Thoracic aorta (tissue), 2 donors: ENCODE measurements at places on chromosomes 12 and 14.

GRCh38 chr12:106226884-106227640 lies 20.8 kb downstream of the CKAP4 start:
- H3K27ac ChIP-seq = no peak overlapping the region
- H3K36me3 ChIP-seq = no peaks in the 10 kb centered on the region
- peaks cover 12% of the 10 kb centered on the region for H3K4me1 ChIP-seq
- H3K4me3 ChIP-seq = no peak overlapping the region

DNA sequence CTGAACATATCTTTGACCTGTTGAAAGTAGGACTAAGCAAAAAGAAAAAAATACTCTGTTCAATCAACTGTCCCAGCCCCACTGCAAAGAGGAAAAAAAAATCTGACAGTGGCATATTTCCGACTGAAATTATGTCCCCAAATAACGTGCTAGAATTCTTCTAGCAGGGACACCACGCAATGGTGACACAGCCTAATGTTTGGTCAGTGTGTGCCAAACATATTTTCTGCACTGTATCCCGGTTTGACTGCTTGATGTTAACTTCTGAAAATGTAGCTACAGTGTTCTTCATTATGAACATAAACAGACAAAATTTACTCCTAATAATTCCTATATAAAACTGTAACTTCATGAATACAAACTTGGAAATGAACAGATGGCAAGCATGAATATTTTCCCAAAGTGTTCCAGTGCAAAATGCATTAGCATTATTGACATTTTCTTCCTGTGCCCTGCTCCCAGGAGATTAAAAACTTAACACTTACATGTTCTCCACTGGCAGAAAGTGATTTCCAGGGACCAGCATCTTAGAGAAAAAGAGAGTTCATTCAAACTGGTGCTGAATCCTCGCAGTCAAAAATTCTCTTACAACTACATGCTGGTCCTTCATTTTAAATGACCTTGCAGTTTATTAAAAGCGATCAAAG lies 72.4 kb upstream of the SYT1 start:
- no peaks in the 10 kb centered on the region for H3K4me1 ChIP-seq
- no peak overlapping the region for H3K27ac ChIP-seq
- no peak for DNase-seq
- H3K27me3 ChIP-seq = no peaks in the 10 kb centered on the region

- H3K36me3 ChIP-seq = no peaks in the 10 kb centered on the region
- no peak for DNase-seq
- no peaks in the 10 kb centered on the region for H3K27me3 ChIP-seq
- no peak overlapping the region for H3K4me3 ChIP-seq
These were observed 7.8 kb upstream of the PLXNC1 start for GRCh38 chr12:94140556-94140955.

GRCh38 chr14:34023824-34024767 lies 73.2 kb upstream of the EGLN3 start:
- H3K27ac ChIP-seq = no peak overlapping the region
- DNase-seq = no peak
- no peaks in the 10 kb centered on the region for H3K27me3 ChIP-seq
- H3K36me3 ChIP-seq = no peaks in the 10 kb centered on the region

DNA sequence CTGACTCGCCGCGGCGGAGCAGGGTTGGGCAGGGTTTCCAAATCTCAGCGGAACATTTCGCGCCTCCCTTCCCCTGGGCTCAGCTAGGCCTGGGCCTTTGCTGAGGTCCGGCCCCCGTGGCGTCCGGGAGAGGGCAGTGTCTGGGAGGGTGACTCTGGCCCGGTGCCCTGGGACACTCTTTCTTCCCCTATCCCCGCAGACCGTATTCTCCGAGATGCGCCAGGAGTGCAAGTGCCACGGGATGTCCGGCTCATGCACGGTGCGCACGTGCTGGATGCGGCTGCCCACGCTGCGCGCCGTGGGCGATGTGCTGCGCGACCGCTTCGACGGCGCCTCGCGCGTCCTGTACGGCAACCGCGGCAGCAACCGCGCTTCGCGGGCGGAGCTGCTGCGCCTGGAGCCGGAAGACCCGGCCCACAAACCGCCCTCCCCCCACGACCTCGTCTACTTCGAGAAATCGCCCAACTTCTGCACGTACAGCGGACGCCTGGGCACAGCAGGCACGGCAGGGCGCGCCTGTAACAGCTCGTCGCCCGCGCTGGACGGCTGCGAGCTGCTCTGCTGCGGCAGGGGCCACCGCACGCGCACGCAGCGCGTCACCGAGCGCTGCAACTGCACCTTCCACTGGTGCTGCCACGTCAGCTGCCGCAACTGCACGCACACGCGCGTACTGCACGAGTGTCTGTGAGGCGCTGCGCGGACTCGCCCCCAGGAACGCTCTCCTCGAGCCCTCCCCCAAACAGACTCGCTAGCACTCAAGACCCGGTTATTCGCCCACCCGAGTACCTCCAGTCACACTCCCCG lies 3.0 kb downstream of the WNT1 start:
- no peak overlapping the region for H3K27ac ChIP-seq
- H3K4me1 ChIP-seq = peaks cover 55% of the 10 kb centered on the region
- peaks cover 15% of the 10 kb centered on the region for H3K27me3 ChIP-seq
- peak overlapping the region; percentile 63 for H3K4me3 ChIP-seq
- no peaks in the 10 kb centered on the region for H3K36me3 ChIP-seq
- DNase-seq = no peak

DNA sequence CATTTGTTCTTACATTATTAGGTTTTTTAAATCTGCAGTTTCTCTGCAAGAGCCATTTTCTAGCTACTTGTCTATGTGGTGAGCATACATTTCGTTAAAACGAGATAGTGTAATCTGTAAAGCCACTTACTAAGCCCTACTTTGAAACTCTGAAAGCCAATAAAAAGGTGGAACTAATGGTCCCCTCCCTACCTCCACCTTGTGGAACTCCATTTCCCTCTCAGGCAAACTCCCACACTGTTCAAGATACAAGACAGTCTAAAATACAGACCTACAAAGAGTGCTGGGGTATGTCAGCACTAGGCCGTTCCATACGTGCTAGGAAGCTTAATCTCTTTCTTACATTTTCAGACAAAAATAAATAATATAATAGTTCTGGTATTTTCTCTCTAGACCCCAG lies 74.1 kb downstream of the DUSP6 start:
- no peak overlapping the region for H3K4me3 ChIP-seq
- no peaks in the 10 kb centered on the region for H3K27me3 ChIP-seq
- H3K27ac ChIP-seq = no peak overlapping the region
- peaks cover 6% of the 10 kb centered on the region for H3K4me1 ChIP-seq
- DNase-seq = no peak

GRCh38 chr14:60094306-60094897 lies 2.7 kb downstream of the PCNX4 start:
- no peaks in the 10 kb centered on the region for H3K36me3 ChIP-seq
- H3K27me3 ChIP-seq = no peaks in the 10 kb centered on the region
- H3K4me1 ChIP-seq = peaks cover 17% of the 10 kb centered on the region

GRCh38 chr14:58954901-58955861 lies 233.3 kb upstream of the DAAM1 start:
- H3K36me3 ChIP-seq = no peaks in the 10 kb centered on the region
- peak overlapping the region; percentile 41 for H3K4me3 ChIP-seq
- DNase-seq = no peak
- peaks cover 9% of the 10 kb centered on the region for H3K4me1 ChIP-seq
- peak overlapping the region; percentile 12 for H3K27ac ChIP-seq

- peak overlapping the region; percentile 91 for H3K4me3 ChIP-seq
- H3K27me3 ChIP-seq = no peaks in the 10 kb centered on the region
- DNase-seq = no peak
These were observed 1.1 kb upstream of the UBC start for GRCh38 chr12:124915239-124916236.

- H3K4me1 ChIP-seq = no peaks in the 10 kb centered on the region
- peak overlapping the region; percentile 9 for H3K27ac ChIP-seq
- H3K27me3 ChIP-seq = no peaks in the 10 kb centered on the region
These were observed 37.6 kb downstream of the ATG14 start for GRCh38 chr14:55373784-55374705.

GRCh38 chr12:449203-449602 lies 10.5 kb upstream of the B4GALNT3 start:
- H3K4me1 ChIP-seq = no peaks in the 10 kb centered on the region
- DNase-seq = no peak
- no peak overlapping the region for H3K4me3 ChIP-seq
